ENCODE measurements at places on chromosomes 3 and 15. TPM values are rescaled to one million over a fixed set of nuclear protein-coding genes. Genes with fewer than 3 reads are reported as not detected.
A peak's percentile ranks its signal among the peaks of the same experiment; 100 is the strongest.

DNA sequence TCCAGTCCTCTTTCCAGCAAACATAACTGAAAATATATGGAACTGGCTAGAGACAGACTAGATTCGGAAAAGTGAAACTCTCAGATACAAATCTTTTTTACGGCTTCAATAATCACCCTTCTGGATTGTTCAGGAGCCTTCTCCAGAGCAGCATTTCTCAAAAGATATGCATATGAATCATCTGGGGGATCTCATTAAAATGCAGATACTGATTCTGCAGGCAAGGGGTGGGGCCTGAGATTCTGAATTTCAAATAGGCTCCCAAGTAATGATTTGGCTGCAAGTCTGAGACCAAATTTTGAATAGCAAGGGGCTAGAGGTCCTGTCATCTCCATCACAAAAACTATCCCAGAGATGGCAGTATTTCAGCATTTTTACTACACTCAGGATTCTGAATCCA is 165.4 kb downstream of the CTNNB1 start:
- no peak for DNase-seq

DNA sequence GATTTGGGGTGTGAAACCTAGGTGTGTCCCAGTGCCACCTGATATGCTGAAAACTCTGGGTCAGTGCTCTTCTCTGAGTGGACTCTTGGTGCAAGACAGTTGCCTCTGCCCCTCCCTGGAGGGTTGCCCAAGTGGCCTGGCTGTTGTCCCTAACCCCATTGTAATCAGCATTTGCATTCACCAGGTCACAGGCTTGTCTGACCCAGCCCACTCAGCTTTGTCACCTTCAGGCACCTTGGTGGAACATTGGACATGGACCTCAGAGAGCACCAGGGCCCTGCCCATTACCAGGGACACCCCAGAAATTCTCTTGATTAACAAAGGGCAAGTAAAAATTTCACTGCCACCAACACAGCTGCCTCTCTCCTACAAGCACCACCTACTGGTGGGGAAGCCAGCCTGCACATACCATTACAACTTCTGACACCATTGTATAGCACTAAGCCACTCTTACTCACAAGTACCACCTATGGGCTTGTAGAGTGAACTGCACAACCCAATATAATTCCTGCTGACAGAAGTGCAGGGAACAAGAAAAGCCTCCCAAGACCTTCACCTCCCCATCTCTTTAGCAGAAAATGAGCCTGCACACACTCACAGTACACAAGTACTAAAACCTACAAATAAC is 324.6 kb downstream of the EPHA6 start:
- no peak for DNase-seq

GRCh38 chr3:13305623-13306022 is 114.5 kb downstream of the NUP210 start:
- DNase-seq, result peak; percentile 32

Gene PYGO1
- total RNA-seq, result 8.7 TPM

All from lower lobe of right lung (tissue), 2 donors.